Neural progenitor cell (in vitro differentiated cells): ENCODE measurements at places on chromosomes 5 and 9. TPM values are rescaled to one million over a fixed set of nuclear protein-coding genes. Genes with fewer than 3 reads are reported as not detected.
A peak's percentile ranks its signal among the peaks of the same experiment; 100 is the strongest.

DNA sequence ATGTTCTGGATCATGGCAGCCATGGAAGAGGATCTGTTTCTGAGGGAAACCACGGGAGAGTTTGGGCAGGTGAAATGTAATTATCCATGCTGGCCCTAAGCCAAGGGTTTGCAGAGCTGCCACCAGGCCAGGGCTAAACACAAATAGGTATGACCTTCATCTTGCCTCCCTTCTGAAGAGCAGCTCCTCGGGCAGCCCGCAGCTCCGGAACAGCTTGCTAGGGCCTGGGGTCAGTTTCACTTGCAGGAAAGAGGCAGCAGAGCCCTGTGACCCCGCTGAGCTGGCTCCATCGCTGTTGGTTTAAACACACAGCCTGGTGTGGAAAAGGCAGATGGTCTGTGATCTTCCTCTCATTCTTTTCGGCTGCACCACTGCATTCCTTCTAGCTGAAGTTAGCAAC, 141.4 kb downstream of the TMEM38B start:
- H3K36me3 ChIP-seq, result no peaks in the 10 kb centered on the region
- peaks cover 8% of the 10 kb centered on the region for H3K4me1 ChIP-seq
- DNase-seq, result no peak
- no peak overlapping the region for H3K27ac ChIP-seq
- H3K4me3 ChIP-seq, result no peak overlapping the region

GRCh38 chr5:21581508-21581907, 1271.6 kb downstream of the CDH12 start:
- H3K36me3 ChIP-seq, result no peaks in the 10 kb centered on the region
- H3K27ac ChIP-seq, result no peak overlapping the region
- no peak for DNase-seq

DNA sequence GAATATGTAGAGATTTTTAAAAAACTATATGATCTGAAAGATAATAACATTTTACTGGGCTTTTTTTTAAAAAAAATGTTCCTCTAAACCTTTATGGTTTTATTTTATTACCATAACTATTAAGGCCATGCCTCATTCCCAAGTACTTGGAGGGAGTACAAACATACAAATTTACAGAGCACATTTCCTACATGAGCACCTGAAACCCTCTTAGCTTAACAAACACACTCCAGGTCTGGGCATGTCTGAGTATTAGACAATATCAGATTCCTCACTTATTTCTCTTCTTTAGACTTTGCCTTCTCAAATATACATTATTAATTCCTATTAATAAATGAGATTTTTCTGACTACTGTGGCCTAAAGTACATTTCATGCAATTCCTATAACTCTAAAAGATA, 319.2 kb downstream of the SLCO4C1 start:
- no peaks in the 10 kb centered on the region for H3K4me1 ChIP-seq
- no peak overlapping the region for H3K27ac ChIP-seq
- DNase-seq, result no peak
- no peaks in the 10 kb centered on the region for H3K36me3 ChIP-seq
- H3K27me3 ChIP-seq, result no peaks in the 10 kb centered on the region
- H3K4me3 ChIP-seq, result no peak overlapping the region

DNA sequence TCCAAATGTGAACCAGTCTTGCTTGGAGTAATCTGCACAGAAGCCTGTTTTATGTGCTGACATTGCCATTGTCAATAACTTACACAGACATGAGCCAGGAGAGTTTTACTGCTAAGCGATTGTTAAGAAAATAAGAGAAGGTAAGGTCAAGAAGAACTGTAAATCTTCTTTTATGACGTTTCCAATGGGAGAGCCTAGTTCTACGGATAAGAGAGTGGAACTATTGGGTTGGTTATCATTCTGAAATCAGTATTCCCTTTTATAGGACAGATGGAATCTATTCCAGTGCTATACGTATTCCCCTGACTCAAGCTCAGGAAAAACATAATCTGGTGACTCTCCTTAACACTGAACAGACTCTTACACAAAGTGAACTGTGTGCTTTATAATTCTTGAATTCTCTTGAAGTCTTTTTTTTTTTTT, 137.9 kb upstream of the OTULINL start:
- no peak overlapping the region for H3K4me3 ChIP-seq
- H3K36me3 ChIP-seq, result no peaks in the 10 kb centered on the region
- no peak for DNase-seq
- peaks cover 59% of the 10 kb centered on the region for H3K4me1 ChIP-seq

GRCh38 chr5:52774005-52774410, 13.7 kb upstream of the ITGA1 start:
- peak; percentile 61 for DNase-seq
- H3K36me3 ChIP-seq, result no peaks in the 10 kb centered on the region
- peaks cover 13% of the 10 kb centered on the region for H3K4me1 ChIP-seq
- H3K27me3 ChIP-seq, result no peaks in the 10 kb centered on the region
- H3K27ac ChIP-seq, result no peak overlapping the region

DNA sequence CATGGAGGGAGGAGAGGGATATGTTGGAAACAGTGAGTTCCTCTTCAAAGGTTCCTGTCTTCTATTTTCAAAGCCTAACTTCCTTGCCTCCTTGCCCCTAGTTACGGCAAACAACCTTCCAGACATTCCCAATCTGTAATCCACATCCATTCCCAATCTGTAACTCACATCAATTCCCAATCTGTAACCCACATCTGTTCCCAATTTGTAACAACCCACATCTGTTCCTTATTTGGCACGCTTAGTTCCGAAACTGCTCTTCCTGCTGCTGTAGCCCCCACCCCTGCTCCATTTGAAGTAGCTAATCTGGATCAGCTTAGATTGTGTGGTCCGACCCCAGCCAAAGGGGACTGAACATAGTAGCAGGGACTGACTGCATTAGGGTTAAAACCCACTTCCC, 23.9 kb upstream of the IDNK start:
- no peaks in the 10 kb centered on the region for H3K36me3 ChIP-seq
- DNase-seq, result no peak
- no peak overlapping the region for H3K4me3 ChIP-seq
- H3K4me1 ChIP-seq, result no peaks in the 10 kb centered on the region
- no peak overlapping the region for H3K27ac ChIP-seq
- no peaks in the 10 kb centered on the region for H3K27me3 ChIP-seq

GRCh38 chr9:132507670-132508469, 74.5 kb upstream of the BARHL1 start:
- H3K4me3 ChIP-seq, result no peak overlapping the region
- H3K27me3 ChIP-seq, result peaks cover 5% of the 10 kb centered on the region
- peak; percentile 84 for DNase-seq
- H3K4me1 ChIP-seq, result peaks cover 20% of the 10 kb centered on the region
- H3K27ac ChIP-seq, result no peak overlapping the region

NOXA1 gene
- total RNA-seq, result 0.39 and 0.65 TPM in 2 replicates

GFI1B gene
- total RNA-seq, result 0.28 TPM in 1 of 2 replicates, not detected in the other

SLC36A3 gene
- total RNA-seq, result not detected in 2 replicates
